Activated CD4-positive, alpha-beta T cell treated with anti-CD3 and anti-CD28 coated beads, Interleukin-2, amount 10 ng/mL, durations not matched to agents 7 days and 5 days (primary cell): ENCODE measurements at places on chromosomes 3 and 15. TPM values are rescaled to one million over a fixed set of nuclear protein-coding genes. Genes with fewer than 3 reads are reported as not detected.

- no peak overlapping the region for H3K27ac ChIP-seq
- H3K36me3 ChIP-seq: no peaks in the 10 kb centered on the region
- no peaks in the 10 kb centered on the region for H3K4me1 ChIP-seq
- H3K4me3 ChIP-seq: no peak overlapping the region
- no peaks in the 10 kb centered on the region for H3K27me3 ChIP-seq
These were observed 866.9 kb downstream of the FHIT start for GRCh38 chr3:60384341-60384740.

DNA sequence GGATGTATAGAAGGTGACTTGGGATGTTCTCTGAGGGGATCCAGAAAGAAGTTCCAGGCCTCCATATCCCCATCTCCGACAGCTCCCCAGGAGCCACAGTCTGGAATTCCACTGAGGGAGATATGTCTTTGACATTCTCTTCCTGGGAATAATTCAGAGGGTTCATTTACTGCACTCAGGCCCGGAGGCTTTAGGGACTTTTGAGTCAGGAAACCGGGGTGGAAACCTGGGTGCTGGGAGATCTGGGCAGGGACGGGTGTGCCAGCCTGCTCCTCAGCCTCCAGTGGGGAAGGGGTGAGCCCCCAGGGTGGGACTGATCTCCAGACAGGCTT, 147.7 kb downstream of the SMAD6 start:
- H3K27me3 ChIP-seq: peaks cover 14% of the 10 kb centered on the region
- H3K4me1 ChIP-seq: peaks cover 7% of the 10 kb centered on the region
- H3K36me3 ChIP-seq: no peaks in the 10 kb centered on the region
- no peak overlapping the region for H3K4me3 ChIP-seq

- H3K27ac ChIP-seq: no peak overlapping the region
- no peaks in the 10 kb centered on the region for H3K27me3 ChIP-seq
- no peak overlapping the region for H3K4me3 ChIP-seq
These were observed 5.0 kb downstream of the RPLP1 start for GRCh38 chr15:69457304-69458280.

DNA sequence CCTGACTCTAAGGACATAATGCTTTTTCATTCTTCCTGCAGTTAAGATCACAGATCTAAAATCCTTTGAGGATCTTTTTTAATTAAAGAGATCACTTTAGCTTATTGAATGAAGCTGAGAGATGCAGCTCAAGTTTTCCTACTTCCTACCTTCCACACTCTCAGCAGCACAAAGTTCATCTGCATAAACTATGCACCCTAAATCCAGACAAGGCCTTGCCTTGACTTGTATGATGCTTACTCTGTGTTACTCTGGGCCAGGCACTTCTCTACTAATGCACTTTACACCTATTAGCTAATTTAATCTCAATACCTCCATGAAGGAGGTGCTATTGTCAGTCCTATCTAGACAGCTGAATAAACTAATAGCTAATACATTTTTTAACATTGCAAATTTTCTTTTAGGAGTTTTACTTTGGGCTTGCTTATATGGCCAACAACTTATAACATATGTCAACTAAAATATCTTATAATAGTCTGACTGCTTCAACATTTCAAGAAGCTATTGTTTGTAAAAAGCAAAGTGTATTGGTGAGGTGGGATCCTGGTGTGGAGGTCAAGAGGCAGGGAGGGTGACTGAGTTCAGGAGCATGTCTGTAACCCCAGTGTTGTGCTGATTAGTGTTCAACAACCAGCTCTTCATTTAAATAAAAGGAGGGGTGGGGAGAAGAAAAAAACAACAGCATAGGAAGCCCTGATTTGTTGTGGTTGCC, 172.4 kb upstream of the ATP11B start:
- no peaks in the 10 kb centered on the region for H3K4me1 ChIP-seq
- H3K27ac ChIP-seq: no peak overlapping the region
- peaks cover 13% of the 10 kb centered on the region for H3K27me3 ChIP-seq
- H3K4me3 ChIP-seq: no peak overlapping the region

- no peaks in the 10 kb centered on the region for H3K27me3 ChIP-seq
- no peak overlapping the region for H3K27ac ChIP-seq
- H3K4me3 ChIP-seq: no peak overlapping the region
- no peaks in the 10 kb centered on the region for H3K36me3 ChIP-seq
- no peak for DNase-seq
These were observed 220.5 kb downstream of the DPH6 start for GRCh38 chr15:35325374-35325941.

DNA sequence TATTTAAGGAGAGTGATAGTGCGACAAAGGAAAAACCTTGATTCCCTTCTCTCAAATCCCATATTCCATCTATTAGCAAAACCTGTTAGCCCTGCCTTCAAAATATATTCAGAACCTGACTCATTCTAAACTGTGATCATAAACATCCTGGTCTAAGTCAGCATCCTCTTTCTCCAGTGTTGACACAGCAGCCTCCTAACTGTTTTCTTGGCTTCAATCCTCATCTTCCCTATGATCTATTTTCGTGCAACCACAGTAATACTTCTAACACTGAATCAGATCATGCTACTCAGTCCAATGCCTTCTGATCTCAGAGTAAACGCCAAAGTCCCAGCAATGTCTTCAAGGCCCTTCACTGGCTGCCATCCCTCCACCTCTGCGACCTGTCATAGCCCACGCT, 785.1 kb downstream of the EDEM1 start:
- no peak for DNase-seq
- H3K27me3 ChIP-seq: no peaks in the 10 kb centered on the region
- H3K4me1 ChIP-seq: no peaks in the 10 kb centered on the region

GRCh38 chr3:154430014-154430413, at the start of gene GPR149:
TSS of gene GPR149 (minus strand) at chr3:154430190. CDS start at chr3:154429615, 575 bp downstream.
- H3K27me3 ChIP-seq: peaks cover 43% of the 10 kb centered on the region
- no peaks in the 10 kb centered on the region for H3K36me3 ChIP-seq
- no peak within 1 kb of the TSS for H3K27ac ChIP-seq
- no peaks in the 10 kb centered on the region for H3K4me1 ChIP-seq
- no peak for DNase-seq
- no peak within 1 kb of the TSS for H3K4me3 ChIP-seq

GRCh38 chr15:34853001-34853758, 57.8 kb upstream of the ACTC1 start:
- H3K4me1 ChIP-seq: no peaks in the 10 kb centered on the region
- H3K36me3 ChIP-seq: peaks cover 25% of the 10 kb centered on the region
- H3K27me3 ChIP-seq: no peaks in the 10 kb centered on the region

- H3K27me3 ChIP-seq: no peaks in the 10 kb centered on the region
- H3K4me3 ChIP-seq: no peak overlapping the region
- H3K36me3 ChIP-seq: no peaks in the 10 kb centered on the region
- no peak overlapping the region for H3K27ac ChIP-seq
- DNase-seq: no peak
These were observed 183.1 kb downstream of the CHST2 start for GRCh38 chr3:143302638-143303171.

- H3K4me3 ChIP-seq: no peak overlapping the region
- H3K27ac ChIP-seq: no peak overlapping the region
- no peaks in the 10 kb centered on the region for H3K4me1 ChIP-seq
- DNase-seq: no peak
These were observed 96.3 kb downstream of the PCSK6 start for GRCh38 chr15:101393172-101393571.

- H3K36me3 ChIP-seq: peaks cover 47% of the 10 kb centered on the region
- no peak overlapping the region for H3K27ac ChIP-seq
- peaks cover 33% of the 10 kb centered on the region for H3K4me1 ChIP-seq
- no peak for DNase-seq
These were observed 13.2 kb downstream of the GHRL start for GRCh38 chr3:10279384-10280176.

DNA sequence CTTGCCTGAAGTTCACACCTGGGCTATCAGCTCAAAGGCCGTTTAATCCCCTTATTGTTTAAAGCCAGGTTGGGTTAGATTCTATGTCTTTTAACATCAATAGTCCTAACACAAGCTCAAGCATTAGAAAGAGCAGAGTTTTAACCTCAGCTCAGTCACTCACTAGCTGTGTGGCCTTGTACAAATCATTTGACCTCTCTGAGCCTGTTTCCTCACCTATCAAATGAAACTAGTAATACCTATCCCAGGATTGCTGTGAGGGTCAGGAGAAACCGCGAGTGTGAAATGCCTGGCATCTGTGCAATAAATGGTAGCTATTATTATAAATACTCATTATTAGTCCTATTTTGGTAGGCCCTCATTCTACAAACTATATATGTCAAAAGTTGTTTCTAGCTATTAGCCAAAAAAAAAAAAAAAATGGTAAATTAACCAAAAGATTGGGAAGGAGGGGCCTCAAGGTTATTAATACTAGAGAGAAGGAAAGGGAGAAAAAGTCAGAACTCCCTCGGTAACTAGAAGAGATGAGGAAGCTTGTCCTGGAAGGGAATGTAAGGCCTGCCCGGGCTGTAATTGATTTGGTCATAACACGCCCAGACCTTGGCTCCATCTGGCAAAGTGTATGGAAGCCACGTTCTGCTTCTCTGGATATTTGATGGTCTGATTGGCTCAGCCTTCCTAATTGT, 510.5 kb upstream of the PROK2 start:
- H3K27me3 ChIP-seq: peaks cover 4% of the 10 kb centered on the region
- no peak for DNase-seq
- H3K4me3 ChIP-seq: no peak overlapping the region
- H3K36me3 ChIP-seq: no peaks in the 10 kb centered on the region

GRCh38 chr3:179788996-179789395, 136.2 kb downstream of the USP13 start:
- no peaks in the 10 kb centered on the region for H3K4me1 ChIP-seq
- no peak for DNase-seq

DNA sequence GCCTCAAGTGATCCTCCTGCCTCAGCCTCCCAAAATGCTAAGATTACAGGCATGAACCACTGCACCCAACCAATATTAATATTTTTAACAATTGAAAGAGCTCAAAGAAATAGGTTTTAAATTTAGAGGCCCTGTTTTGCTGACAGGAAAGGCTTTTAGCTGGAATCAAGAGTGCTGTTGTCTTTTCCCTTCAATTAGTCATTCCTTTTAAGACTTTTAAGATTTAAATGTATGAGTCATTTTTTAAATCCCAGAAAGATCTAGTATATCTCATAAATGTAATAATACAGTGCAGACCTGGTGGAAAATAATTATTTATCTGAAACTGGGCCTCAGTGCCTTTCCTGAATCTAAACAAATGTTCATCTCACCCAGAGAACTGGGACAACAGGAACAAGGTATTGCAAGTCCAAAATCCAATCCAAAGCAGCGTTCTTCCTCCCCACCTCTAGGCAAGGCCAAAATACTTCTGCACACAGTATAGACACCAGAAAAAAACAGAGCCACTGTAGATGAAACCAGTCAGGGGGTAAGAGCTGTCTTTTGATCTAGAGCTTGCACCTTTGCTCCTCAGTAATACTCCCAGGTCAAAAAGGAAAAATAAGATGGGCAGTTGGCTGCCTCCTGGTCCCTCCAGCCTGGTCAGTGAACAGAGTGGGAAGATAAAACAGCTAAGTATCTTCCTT, 14.4 kb downstream of the AGTR1 start:
- H3K4me3 ChIP-seq: no peak overlapping the region
- DNase-seq: no peak
- H3K36me3 ChIP-seq: no peaks in the 10 kb centered on the region
- H3K27me3 ChIP-seq: no peaks in the 10 kb centered on the region

DNA sequence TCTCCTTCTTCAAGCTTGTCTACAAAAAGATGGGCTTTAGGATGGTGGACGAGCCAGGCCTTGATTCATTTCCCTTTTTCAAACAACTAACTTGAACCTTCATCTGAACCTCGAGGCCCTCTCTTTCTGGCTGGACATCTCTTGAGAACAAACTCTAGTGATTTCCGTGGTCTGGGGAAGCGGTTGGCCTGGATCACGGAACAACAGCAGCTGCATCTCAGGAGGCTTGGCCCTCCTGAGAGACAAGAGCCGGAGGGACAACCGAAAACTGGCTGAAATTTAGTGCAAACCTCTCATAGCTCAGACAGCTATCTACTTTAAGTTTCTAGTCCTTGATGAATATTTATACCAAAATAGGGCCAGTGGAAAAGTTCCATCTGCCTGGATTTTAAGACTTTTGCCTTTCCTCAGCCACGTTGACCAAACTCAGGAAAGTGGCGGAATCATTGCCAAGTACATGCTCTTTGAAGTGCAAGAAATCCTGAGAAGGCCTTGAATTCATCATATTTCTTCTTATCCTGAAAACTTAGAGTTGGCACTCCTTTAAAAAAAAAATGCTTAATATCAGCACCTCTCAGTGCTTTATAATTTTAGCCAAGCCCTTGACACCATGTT, 14.5 kb downstream of the LMCD1 start:
- H3K36me3 ChIP-seq: no peaks in the 10 kb centered on the region
- H3K27ac ChIP-seq: no peak overlapping the region
- no peaks in the 10 kb centered on the region for H3K4me1 ChIP-seq
- H3K4me3 ChIP-seq: no peak overlapping the region
- peaks cover 4% of the 10 kb centered on the region for H3K27me3 ChIP-seq

GRCh38 chr15:66723826-66724731, 22.0 kb downstream of the SMAD6 start:
- H3K27me3 ChIP-seq: peaks cover 3% of the 10 kb centered on the region
- DNase-seq: no peak
- peaks cover 4% of the 10 kb centered on the region for H3K36me3 ChIP-seq

DNA sequence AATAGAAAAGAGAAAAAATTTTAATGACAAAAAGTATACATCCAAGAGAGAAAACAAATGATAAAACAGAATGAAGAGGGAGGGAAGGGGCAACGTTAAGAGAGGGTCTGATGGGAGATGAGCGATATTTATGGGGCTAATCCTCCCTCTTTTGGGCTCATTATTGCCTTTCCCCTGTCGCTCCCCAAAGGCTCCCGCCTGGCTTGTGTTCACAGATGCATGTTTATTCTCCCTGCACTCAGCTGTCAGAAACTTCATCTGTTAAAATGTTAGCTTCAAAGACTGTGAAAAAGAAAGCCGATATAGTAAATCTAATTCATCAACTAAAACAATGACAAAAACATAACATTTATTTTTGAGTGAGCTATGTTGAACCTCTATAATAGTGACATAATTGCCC, 74.3 kb downstream of the GABRB3 start:
- no peak overlapping the region for H3K27ac ChIP-seq
- H3K27me3 ChIP-seq: no peaks in the 10 kb centered on the region
- H3K36me3 ChIP-seq: no peaks in the 10 kb centered on the region
- no peaks in the 10 kb centered on the region for H3K4me1 ChIP-seq
- no peak for DNase-seq

DNA sequence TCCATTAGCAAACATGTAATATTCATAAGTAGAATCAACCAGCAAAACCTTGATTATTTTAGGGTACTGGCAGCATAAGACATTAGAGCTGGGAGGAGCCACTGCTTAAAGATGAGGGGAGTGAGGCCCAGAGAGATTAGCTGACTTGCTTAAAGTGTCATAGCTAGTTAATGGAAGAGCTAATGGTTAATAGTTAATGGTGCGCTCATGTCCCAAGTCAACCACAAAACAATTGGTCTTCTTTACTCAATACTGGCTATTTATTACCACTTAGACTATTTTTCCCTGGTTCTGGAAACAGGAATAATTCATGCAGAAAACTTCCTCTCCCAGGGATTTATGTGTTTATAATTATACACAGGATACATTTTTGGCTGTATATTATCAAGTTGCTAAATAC, 33.1 kb downstream of the EIF4E3 start:
- no peak for DNase-seq
- H3K36me3 ChIP-seq: peaks cover 42% of the 10 kb centered on the region
- H3K4me3 ChIP-seq: no peak overlapping the region
- H3K27me3 ChIP-seq: no peaks in the 10 kb centered on the region
- peaks cover 10% of the 10 kb centered on the region for H3K4me1 ChIP-seq

TMEM87A gene
- 38.0 TPM for total RNA-seq

ZNF106 gene
- 45.8 TPM for total RNA-seq

CLDN16 gene
- not detected for total RNA-seq

STRA6 gene
- total RNA-seq: not detected

P2RY1 gene
- 0.17 TPM for total RNA-seq

TM4SF4 gene
- total RNA-seq: not detected

PLIN1 gene
- not detected for total RNA-seq

RARB gene
- not detected for total RNA-seq

IL5RA gene
- not detected for total RNA-seq

GDPGP1 gene
- 10.0 TPM for total RNA-seq

CYP1A2 gene
- not detected for total RNA-seq

B3GALNT1 gene
- 3.0 TPM for total RNA-seq

TLR9 gene
- total RNA-seq: 0.65 TPM
